ENCODE measurements at places on chromosomes 5 and 9. TPM values are rescaled to one million over a fixed set of nuclear protein-coding genes. Genes with fewer than 3 reads are reported as not detected.

Gene LRRTM2
- 1.9 TPM for polyA plus RNA-seq

Gene COL15A1
- 29.8 TPM for polyA plus RNA-seq

DNA sequence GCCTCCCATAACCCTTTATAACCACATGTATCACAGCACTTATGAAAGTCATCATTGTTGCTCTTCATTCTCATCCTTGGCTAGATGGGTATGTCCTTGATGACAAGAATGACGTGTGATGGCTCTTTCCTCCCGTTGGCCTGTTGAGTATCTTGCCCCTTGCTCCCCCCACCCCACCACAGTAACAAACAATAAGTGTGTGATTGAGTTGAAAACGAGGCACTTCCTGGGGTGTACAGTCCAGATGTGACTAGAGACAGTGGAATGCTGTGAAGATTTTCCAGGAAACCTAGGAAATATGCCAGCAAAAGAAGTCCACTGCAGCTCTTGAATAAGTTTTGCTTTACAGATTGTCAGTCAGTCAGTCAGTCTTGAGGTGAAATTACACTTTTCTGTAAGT lies 262.5 kb downstream of the ELAVL2 start:
- DNase-seq = no peak

GRCh38 chr5:22621084-22621483 lies 232.1 kb downstream of the CDH12 start:
- no peak for DNase-seq

DNA sequence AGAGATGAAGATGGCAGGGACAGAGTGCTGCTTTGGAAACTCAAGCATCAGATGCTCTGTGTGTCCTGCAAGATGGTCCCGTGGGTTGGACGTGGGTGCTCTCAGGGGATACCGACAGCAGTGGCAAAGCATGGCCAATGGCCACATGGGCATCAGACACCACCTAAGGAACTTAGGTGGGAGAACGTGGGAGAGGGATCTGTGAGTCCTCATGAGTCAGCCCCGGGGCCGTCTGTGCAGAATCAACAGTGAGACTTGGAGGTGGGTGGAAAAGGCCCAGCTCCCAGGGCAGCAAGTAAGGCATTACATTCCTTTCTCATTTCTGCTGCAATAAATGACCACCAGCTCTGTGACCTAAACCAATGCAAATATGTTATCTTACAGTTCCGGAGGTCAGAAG lies 77.0 kb downstream of the RAD23B start:
- no peak for DNase-seq

DNA sequence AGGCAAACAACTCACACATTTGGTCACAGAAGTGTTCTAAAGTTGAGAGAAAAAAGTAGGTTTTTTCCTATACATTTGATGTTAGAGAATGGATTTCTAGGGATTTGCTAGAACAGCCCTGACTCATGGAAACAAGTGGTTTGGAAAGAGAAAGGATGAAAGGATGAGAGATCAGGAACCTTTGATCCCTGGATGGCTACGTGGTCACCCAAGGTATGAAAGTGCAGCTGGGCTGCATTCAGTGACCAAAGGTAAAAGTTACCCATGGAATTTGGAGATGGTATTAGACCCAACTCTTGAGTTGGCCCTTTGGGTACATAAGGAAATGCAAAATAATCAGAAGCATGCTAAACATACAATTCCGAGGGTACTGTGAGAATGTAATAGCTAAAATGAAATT lies 61.3 kb upstream of the SPIN1 start:
- no peak for DNase-seq

GRCh38 chr5:52693280-52693679 lies 94.4 kb upstream of the ITGA1 start:
- DNase-seq = no peak

- peak; percentile 76 for DNase-seq
Observed at GRCh38 chr5:160434022-160434531, 12.4 kb downstream of the PTTG1 start.

Measured in left renal pelvis (tissue), 4 donors.